ENCODE measurements at places on chromosomes 2 and 18.

DNA sequence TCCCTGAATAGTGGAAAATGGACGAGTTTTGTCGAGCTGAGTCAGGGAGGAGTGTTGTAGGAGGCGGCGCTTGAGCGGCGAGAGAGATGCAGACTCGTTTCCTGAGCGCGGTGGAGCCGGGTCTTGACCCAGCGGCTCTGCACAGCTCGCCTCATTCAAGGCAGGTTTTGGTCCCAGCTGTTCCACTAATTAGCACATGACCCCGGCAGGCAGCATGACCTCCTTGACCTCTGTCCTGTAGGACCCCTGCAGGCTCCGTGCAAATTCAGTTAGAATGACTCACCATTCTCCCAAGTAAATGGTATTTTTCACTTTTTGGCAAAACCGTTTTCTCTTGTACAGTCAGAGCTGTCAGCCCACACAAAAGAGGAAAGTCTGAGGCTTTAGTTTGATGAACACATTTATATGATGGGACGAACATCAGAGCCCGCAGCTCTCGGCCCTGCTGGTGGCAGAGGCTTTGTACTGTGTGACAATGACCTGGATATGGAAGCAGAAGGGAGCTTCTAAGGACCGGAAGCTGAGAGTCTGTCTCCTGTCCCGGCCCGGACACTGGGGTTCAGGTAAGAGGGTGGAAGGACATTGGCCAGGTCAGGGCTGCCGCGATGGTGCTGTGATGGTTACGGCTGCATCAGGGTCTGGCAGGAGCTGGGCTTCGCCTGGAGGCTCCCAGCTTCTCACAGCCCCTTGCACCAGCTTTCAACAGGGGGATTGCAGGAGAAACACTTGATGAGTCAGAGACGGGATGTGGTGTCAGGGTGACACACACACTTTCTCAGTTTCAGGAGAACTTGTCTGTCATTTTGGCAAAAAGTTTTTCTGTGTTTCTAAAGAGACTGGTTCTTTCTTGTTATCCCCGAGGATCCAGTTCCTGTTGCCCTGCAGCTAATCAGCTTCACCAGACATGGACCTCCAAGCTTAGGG lies 29.9 kb upstream of the ALKAL2 start:
- DNase-seq, result no peak

DNA sequence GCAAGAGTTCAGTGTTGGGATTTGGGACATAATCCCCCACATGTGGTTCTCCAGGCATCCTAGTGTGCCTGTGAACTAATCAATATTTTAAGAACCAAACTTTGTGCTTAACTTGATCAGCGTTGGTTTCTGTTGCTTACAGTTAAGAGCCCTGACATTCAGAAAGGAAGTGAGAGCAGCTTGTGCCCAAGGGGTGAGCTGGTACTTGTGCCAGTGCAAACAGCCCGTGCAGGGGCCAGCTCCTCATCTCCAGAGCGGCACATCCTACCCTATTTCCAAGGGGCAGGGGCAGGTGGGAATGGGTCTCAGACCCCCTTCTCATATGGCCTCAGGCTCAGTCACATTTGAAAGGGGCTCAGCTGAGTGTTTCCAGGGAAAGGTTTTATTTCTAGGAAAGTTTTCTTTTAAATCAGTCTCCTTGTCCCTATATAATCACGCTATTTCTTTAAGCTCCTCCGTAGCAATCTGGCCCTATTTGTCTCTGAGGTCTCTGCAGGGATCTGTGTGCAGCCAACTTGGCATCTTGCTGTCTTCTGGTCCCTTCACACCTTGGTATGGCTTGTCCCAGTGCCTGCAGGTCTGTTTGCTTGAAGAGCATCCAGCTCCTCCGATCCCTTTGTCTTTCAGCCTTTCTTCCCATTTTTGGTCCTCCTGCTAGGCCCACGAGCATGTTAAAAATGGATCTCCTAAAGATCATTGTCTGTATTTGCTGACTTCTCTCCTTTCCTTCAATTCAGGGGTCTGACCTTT lies 358.9 kb downstream of the HRH4 start:
- no peak for DNase-seq

- DNase-seq, result no peak
Observed at GRCh38 chr2:149291881-149292280, 38.5 kb upstream of the LYPD6 start.

DNA sequence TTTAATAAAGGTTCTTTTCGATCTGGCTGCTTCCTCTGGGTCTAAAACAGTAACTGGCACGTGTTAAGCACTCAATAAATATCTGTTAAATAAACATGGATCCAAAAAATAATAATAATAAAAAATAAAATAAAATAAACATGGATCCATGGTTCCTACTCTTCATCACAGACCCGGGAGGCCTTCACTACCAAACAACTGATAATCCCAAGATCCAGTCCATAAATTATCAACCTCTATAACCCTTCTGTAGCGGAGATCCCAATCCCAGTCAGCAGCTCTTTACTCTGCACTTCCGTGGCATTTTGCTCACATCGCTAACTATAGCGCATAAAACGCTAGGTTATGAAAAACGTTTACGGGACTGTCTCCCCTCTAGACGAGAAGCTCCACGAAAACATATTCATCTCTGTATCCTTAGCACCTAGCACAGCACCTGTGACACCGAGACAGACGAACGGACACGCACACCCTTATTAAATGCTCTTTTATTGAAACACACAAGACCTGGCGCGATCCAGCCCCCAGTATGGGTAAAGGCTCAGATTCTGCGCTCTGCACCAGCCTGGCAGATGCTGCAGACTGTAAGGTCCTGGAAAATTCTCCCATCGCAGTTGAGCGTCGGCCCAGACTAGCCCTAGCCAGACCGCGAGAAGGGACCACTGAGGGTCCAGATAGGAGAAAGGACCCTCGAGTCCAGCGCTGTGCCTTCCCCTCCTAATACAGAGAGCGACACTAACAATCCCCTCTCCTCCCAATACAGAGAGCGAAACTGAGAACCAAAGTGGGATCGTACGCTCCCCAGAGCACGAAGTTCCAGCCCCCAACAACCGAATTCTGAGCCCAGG lies 770 bp downstream of the NBAS start:
- DNase-seq, result no peak

DNA sequence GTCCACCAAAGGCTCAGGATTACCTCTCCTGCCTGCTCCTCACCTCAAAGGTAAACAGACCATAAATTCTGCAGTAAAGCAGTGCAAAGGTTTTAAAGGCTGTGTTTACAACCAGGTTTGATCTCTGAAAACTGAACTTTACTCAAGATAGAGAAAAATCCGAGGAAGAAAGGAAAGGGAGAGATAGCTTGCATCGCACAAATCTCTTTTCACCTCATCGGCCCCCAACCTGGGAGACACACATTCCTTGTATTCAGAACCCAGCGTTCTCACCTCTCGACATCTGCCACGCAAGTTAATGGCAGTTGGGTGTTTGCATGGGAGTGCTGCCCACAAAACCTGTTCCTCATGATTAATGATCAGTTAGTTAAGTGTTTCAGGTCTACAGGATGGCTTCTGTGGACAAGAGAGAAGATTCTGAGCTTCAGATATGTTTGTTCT lies 72.6 kb downstream of the GATA6 start:
- no peak for DNase-seq

DNA sequence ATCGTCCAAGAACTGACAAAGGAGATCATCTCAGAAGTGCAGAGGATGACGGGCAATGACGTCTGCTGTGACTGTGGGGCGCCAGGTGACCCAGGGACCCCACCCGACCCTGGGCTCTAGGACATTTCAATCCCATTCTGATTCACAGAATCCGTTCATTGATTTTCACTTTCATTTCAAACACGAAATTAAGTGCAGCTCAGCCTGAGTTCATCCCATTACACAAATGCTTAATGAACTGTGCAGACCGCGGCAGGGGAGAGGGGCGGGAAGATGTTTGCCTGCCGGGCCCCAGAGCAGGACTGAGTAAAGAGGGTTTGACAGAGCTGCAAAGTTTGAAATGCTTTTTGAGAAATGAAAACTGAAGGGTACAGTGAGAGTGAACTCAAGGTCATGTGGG lies 67.1 kb downstream of the ITGB1BP1 start:
- no peak for DNase-seq

DNA sequence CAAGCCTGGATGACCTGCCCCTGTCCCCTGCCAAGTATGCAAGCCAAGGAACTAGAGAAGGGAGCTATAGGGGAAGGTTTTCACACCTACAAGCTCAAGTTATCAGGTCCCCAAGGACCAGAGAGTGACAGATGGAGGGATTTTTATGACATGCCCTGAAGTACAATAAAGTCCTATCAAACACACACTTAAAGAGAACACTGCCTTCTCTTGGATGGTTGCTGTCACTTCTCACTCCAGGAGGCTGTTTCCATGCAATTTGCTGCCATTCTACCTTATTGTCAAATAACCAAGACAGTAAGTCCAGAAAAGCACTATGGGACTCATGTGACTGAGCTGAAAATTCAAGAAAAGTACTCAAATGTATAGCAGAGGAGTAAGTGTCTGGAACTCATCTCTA lies 76.6 kb upstream of the DDX18 start:
- DNase-seq, result no peak

DNA sequence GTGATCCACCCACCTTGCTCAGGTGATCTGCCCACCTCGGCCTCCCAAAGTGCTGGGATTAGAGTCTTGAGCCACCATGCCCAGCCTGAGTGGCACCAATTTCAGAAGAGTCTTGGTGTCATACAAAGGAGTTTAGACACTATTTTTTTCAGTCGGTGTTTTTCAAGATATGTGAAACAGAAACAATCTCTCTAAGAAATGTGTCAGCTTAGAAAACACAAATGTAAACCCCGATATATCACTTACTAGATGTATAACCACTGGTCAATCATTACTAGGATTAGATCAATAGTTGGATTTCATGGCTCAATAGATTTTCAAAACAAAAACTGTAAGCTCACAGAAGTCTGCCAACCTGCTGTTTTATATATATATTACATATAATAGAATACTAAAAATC lies 67.2 kb upstream of the FRZB start:
- no peak for DNase-seq

- DNase-seq, result no peak
Observed at GRCh38 chr2:186717320-186718007, 23.6 kb downstream of the FAM171B start.

- no peak for DNase-seq
Observed at GRCh38 chr2:238967031-238967977, 119.4 kb downstream of the TWIST2 start.

DNA sequence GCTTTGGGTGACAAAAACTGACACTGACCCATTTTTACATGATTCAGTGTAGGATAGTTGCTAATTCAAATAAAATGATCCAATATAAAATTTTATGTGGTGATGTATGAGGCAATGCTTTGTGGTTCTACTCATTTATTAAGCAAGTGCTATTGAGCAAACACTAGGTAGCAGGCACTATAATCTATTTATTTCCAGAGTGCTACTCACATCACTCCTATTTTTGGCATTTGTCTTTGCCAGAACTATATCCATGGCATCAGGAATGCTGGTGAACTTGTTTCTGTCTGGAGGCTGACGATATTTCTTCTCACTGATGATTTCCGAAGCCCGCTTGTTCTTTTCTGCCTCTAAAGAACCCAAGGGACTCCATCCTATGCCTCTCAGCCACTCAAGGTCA lies 84.3 kb downstream of the NEB start:
- DNase-seq, result no peak

GRCh38 chr2:213036836-213037235 lies 114.6 kb downstream of the IKZF2 start:
- no peak for DNase-seq

DNA sequence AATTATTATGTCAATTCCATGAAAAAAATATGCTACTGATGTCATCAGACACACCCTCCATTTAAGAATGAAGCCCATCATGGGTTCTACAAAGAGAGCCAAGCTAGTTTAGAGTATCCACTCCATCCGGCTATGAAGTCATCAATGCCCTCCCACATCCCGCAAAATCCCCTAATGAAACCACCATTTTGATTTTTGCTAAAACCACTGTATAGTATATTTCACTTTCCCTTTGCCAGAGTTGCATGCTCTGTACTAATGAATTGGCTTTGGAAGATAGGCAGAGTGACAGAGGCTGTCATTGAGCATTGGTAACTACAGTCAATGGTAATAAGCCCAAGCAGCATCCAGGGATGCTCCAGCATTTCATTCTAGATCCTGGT lies 118.6 kb downstream of the ANKRD44 start:
- DNase-seq, result peak; percentile 34

- no peak for DNase-seq
Observed at GRCh38 chr2:134782792-134783191, 55.6 kb upstream of the ACMSD start.

GRCh38 chr2:2569836-2570235 lies 238.8 kb upstream of the MYT1L start:
- DNase-seq, result no peak

- no peak for DNase-seq
Observed at GRCh38 chr2:226726546-226726945, 73.1 kb downstream of the IRS1 start.

DNA sequence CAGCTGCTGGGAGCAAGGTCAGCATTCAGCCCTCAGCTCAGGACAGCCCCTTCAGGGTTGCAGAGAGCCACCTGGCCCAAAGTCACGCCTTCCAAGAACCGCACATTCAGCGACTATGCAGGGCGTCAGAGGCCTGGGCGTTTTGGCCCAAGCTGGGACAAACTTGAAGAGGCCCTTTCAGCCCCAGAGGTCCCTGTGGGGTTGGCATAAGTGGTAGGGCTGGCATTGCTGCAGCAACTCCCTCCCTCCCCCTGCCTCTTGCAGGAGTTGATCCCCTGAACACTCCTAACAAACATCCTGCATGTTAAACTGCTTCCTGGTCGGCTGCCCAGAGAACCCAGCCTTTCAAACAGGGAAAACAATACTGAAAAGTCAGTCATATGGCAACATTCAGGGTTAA lies 192.9 kb upstream of the SMAD2 start:
- DNase-seq, result no peak

DNA sequence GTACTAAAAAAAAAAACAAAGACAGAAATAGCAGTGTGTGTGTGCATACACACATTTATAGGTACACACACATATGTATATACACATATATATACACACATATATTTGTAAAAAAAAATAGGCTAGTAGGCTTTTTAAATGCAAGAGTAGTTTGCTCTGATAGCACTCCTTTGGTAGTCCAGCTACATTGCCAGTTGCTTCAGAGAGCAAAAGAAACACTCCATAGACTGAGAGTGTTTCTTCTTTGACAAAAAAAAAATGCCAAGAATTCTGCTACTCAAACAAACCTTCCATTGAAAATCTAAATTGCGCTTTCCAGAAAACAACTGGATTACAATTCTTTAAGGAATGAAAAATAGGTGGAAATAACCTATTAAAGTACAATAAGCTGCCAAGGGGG lies 365.9 kb upstream of the GALNT5 start:
- DNase-seq, result no peak

- no peak for DNase-seq
Observed at GRCh38 chr2:229154381-229154780, 116.7 kb downstream of the PID1 start.

- no peak for DNase-seq
Observed at GRCh38 chr2:83103613-83104012, 1355.5 kb downstream of the SUCLG1 start.

Measured in T follicular helper cell (primary cell).